Activated naive CD4-positive, alpha-beta T cell (primary cell): ENCODE measurements at places on chromosomes 7 and 10.

GRCh38 chr10:5659702-5660528 lies 6.5 kb downstream of the ASB13 start:
- no peak for DNase-seq

- DNase-seq: no peak
These were observed 48.3 kb downstream of the NOD1 start for GRCh38 chr7:30430276-30430675.

DNA sequence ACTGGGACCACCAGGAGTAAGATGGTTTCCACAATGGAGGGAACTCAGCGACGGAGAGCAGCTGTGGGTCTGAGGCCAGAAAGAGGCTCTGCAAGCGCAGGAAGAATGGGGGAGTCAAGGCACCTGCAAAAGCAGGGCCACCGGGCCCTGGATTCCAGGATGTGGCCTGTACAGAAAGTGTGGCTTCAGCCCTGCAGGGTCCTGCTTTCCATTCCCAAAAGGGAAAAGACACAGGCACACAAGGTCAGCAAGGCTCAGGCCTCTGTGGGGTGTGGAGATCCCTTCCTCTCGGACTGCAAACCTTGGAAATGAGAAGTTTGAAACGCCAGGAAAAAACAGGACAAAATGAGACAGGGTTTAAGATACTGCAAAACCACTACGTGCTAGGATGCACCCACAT lies 232.5 kb downstream of the TNS3 start:
- DNase-seq: no peak

GRCh38 chr7:110090110-110090820 lies 1000.7 kb upstream of the LRRN3 start:
- no peak for DNase-seq

DNA sequence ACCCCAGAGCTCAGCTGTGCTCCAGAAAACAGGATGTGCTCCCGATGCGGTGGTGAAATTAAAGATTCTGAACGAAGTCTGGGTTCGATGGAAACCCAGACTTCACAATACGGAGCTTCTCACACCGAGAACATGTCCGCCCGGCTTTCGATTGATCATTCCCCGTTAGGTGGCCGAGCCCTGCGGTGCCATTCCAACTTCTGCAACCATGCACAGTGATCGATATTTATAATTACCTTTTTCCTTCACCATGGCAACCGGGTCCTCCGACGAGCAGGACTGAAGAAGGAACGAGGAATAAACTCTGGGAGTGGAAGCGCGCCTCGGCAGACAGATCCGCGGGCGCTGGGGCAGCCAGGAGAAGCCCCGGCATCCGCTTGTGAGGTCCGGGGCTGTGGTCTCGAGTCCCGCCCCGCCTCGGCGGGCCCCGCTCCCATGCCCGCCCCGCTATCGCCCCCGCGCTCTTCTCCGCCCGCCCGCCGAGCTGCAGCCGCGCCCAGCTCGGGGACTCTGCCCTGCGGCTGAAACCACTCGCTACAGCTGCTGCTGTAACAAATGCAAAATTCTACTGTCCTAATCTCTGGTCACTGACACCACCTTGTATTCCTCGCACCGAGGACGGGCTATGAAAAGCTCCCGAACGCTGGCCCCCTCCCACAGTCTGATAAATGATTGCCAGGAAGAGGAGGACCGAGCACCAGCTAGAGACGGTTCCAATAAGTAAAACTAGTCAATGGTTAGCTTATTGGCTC lies 26.2 kb downstream of the ABLIM1 start:
- DNase-seq: no peak

- no peak for DNase-seq
These were observed 5.3 kb upstream of the DENND10 start for GRCh38 chr10:119098576-119098975.

DNA sequence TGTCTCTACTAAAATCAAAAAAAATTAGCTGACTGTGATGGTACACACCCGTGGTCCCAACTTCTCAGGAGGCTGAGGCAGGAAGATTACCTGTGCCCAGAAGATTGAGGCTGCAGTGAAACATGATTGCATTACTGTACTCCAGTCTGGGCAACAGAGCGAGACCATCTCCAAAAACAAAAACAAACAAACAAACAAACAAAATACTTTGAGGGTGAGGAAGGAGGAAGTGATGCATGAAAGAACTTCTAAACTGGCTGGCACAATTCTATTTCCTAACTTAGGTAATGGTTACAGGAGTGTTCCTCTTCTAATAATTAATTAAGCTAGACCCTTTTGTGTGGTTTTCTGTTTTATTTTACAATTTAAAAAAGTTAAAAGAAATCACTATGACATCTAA lies 15.5 kb downstream of the WAPL start:
- no peak for DNase-seq
